NCI-H146 (cell line): ENCODE measurements at places on chromosomes 2 and 18.

DNA sequence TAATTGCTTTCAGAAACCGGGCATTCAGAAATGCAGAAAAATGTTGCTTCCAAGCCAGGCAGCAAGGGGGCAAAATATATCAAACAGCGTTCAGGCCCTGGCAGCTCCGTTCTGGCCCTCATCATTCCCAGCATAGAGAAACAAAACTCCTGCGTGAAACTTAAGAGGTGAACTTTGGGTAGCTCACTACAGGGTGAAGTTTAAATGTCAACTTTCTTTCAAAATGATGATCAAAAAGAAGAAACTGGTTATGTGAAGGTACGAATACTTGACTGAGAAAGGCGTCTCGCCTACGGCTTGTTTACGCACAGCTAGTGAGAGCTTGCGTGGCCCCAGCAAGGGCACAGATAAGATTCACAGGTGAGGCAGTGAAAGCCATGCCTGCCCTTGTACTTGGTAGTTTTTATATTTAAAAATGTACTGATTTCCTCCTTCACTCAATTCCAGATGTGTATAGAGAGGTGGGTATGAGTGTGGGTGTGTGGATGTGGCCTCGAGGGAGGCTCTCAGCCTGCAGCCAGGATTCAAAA, 127.5 kb downstream of the NFATC1 start:
- DNase-seq: no peak

GRCh38 chr2:187959821-187960220, 331.9 kb upstream of the GULP1 start:
- no peak for DNase-seq

DNA sequence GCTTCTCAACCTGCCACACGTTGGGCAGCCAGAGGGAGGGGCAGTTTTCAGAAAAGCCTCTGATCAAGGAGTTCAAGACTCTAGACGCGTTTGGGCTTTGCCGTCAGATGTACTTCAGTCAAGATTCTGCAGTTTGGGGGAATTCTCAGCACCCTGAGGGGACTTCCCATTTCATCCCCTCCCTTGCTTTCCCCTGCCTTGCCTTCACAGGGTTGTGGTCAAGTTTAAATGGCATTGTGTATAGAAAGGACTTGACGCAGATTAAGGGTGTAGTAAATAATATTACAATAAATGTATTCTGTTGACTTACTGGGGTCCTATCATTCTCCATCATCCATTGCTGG, 198.3 kb upstream of the NABP1 start:
- no peak for DNase-seq

GRCh38 chr18:10899481-10899880, 249.9 kb downstream of the PIEZO2 start:
- no peak for DNase-seq

- DNase-seq: no peak
These were observed 789.4 kb downstream of the LRP1B start for GRCh38 chr2:141341444-141341843.

GRCh38 chr2:6069381-6069780, 377.2 kb downstream of the SOX11 start:
- peak; percentile 96 for DNase-seq

DNA sequence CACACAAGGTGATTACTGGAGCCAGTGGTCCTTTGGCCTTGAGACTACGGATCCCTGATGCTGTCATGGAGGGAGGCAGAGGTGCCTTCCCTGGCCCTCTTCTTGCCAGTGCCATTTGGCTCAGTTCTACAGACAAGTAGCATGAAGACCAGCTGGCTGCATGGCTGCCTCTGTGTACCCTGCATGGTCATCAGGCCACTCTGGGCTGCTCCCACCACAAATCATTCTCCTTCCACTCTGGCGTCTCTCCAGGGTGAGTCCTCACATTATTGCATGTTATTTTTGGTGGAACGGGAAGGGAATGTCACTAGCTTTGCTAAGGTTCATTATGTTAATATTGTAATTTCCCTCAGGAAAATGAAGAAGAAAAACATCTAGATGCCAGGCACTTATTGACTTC, 229.8 kb downstream of the VAPA start:
- no peak for DNase-seq

DNA sequence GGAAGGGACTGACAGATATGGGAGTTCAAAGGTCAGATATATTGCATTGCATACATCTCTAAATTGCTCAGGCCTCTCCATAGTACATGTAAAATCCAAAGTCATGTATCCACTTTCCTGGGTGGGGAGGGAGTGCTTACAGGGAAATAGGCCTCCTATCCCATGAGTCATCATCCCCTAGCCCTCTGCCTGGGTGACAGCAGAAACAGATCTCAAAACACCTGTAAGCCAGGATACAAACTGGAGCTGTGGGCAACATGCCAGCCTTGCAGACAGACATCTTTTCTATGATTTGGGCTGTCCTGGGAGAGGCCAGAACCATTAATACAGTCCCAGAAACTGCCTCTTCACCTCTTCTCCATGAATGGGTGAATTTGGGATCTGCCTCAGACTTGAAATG, 4.8 kb downstream of the ALK start:
- no peak for DNase-seq

DNA sequence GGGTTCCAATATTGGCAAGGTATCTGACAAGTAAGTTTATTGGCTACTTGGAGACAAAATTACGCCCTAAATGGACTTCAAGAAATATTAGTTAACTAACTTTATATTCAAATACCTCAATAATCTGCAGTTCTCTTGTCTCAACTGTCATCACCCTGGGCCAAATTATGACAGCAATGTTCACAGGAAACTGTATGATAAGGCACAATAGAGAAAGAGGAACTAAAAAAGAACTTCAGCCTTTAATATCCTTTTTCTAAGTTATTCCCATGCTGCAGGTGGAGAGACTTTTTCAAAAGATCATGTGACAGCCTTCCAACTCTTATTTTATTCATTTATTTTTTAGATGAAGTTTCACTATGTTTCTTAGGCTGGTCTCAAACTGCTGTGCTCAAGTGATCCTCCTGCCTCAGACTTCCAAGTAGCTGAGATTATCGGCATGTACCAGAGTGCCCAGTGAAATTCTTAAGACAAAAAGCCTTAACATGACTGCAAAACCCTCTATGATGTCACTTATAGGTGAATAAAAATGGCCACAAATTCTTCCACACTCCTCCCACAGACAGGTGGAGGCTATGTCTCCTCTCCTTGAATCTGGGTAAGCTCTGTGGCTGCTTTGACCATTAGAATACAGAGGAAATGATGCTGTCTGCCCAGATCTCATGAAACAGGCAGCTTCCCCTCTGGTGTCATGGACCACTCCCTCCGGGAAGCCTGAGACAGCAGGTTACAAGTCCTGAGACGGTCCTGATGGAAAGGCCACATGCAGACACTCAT, 211.0 kb downstream of the TGIF1 start:
- no peak for DNase-seq

DNA sequence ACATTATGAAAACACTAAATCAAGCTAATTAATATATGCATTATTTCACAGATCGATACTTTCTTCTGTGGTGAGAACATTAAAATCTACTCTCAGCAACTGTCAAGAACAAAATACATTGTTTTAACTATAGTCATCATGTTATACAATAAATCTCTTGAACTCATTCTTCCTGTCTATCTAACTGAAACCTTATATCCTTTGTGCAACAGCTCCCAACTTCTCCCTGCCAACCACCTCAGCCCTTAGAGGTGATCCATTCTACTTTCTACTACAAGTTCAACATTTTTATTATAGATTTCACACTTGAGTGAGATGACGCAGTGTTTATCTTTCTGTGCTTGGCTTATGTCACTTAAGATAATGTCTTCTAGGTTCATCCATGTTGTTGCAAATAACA, 535.2 kb upstream of the CRIM1 start:
- DNase-seq: no peak

DNA sequence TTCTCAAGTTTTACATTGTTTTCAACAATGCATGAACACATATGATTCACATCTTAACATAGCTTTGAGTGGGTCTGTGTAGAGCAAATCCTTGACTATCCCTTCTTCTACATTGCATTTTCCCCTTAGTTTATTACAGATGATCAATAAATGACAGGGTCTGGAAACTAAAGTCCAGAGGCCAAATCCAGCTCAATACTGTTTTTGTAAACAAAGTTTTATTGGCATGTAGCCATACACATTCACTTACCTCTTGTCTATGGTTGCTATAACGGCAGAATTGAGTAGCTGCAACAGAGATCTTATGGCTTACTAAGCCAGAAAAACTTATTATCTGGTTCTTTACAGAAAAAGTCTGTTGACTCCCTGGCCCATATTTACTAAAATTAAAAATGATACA, 12.8 kb downstream of the FANCL start:
- no peak for DNase-seq

DNA sequence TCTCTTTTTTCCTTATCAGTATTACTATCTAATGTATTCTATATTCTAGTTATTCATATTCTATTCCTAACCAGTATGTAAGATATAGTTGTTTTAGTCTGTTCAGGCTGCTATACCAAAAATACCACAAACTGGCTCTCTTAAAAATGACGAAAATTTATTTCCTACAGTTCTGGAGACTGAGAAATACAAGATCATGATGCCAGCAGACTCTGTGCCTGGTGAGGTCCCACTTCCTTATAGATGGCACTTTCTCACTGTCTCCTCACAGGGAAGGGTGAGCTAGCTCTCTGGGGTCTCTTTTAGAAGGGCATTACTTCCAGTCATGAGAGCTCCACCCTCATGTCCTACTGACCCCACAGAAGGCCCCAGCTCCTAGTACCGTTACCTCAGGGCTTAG, 4.8 kb upstream of the ARHGAP15 start:
- no peak for DNase-seq

- no peak for DNase-seq
These were observed 7.7 kb downstream of the HK2 start for GRCh38 chr2:74841641-74842040.

DNA sequence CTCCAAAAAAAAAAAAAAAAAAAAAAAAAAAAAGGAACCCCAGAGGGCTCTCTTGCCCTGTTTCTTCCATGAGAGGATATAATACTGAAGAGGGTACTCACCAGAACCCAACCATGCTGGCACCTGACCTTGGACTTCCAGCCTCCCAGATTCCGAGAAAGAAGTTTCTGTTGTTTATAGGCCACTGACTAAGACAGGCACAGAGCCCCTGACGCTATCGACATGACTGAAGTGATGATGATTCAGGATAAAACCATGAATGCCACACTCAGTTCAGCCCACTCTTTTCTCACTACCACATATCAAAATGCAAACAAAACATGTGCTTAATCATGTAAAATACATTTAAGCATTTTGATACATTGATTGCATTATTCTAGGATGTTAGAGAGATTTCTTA, 66.1 kb upstream of the CDCA7 start:
- DNase-seq: no peak

GRCh38 chr2:104004821-104005220, 849.1 kb upstream of the POU3F3 start:
- DNase-seq: no peak

DNA sequence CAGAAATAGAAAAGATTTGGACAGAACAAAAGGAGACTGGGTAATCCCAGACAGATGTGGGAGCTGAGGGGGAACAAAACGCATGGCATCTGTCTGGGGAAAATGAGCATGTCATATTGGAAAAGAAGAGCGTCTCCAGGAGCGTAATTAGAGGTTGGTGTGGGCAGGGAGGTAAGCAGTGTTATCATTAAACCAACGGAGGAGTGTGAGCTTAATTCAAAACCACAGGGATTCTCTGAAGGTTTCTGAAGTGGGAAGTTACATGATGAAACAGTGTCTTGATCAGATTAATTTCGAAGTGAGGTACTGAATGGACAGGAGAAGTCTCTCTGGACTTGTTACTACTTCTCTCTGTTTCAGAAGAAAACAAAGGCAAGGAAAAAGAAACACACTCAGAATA, 53.3 kb downstream of the DTNB start:
- peak; percentile 68 for DNase-seq

GRCh38 chr2:108412995-108413710, 35.4 kb downstream of the SULT1C4 start:
- DNase-seq: peak; percentile 29

- DNase-seq: no peak
These were observed 100.6 kb downstream of the CABLES1 start for GRCh38 chr18:23235860-23236259.

- no peak for DNase-seq
These were observed 96.5 kb downstream of the ZFP36L2 start for GRCh38 chr2:43129676-43130547.
